ENCODE measurements at places on chromosomes 5 and 9.

DNA sequence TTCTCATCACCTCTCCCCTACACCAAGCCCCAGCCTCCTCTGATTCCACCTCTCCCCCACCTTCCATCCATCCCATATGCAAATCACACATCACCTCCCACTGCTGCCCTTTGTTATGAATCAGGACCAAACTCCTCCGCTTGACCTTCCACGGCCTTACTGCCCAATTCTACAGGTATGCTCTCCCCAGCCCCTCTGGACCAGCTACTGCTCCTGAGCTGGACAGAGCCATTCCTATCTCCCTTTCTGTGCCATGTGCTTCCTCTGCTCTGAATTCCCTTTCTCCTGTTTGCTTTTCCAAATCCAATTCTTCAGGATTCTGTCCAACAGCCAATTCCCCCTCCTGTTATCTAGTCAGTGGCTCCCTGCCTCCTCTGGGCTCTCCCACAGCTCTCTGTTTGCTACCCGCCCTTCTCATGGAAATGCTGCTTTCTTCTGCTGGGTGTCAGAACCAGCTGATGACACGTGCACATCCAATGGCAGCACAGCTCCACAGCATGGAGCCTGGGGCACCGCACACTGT is 8.3 kb downstream of the FABP6 start:
- H3K27ac ChIP-seq: no peak overlapping the region
- H3K4me1 ChIP-seq: peaks cover 7% of the 10 kb centered on the region
- H3K27me3 ChIP-seq: no peaks in the 10 kb centered on the region
- peak; percentile 57 for DNase-seq
- no peak overlapping the region for H3K4me3 ChIP-seq

- DNase-seq: no peak
- H3K27ac ChIP-seq: no peak overlapping the region
- no peaks in the 10 kb centered on the region for H3K36me3 ChIP-seq
- no peaks in the 10 kb centered on the region for H3K27me3 ChIP-seq
- H3K4me1 ChIP-seq: peaks cover 3% of the 10 kb centered on the region
Measured at GRCh38 chr5:107123014-107123413, 547.7 kb downstream of the EFNA5 start.

GRCh38 chr5:9361835-9362234 is 184.0 kb downstream of the SEMA5A start:
- no peak overlapping the region for H3K27ac ChIP-seq
- H3K36me3 ChIP-seq: no peaks in the 10 kb centered on the region
- no peak overlapping the region for H3K4me3 ChIP-seq
- peak; percentile 83 for DNase-seq

DNA sequence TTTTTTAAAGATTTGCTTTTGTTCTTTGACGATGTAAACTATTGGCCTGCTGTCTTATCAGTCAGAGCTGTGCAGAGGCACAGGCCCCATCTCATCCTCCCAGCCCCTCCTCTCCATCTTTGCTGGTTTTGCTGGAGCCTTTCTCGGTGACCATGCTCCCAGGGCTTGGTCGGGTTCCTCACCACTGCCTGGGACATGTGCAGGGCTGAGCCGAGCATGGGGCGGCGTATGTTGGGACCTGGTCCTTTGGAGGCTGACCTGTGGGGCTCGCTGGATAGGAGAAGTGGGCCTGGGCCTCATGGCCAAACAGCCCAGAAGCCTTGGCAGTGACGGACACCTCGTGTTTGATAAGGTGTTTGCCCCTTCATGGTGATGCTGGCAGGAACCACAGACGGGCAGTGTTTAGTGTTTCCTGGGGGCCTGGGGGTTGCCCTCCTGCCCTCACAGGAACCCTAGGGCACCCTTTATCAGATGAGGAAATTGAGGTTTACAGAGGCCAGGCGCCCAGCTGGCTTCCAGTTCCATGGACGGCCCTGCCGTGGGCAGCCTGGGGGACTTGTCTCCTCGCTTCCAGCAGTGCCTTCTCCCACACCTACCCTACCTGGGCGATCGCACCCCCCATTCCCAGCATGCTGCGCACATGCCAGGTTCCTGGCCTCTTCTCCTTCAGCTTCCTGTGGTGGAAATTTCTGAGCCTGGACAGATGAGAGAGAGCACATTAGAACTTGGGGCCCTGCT is 27.6 kb downstream of the TRAF2 start:
- no peak overlapping the region for H3K4me3 ChIP-seq
- no peak for DNase-seq
- no peaks in the 10 kb centered on the region for H3K27me3 ChIP-seq
- peaks cover 38% of the 10 kb centered on the region for H3K36me3 ChIP-seq
- no peak overlapping the region for H3K27ac ChIP-seq

DNA sequence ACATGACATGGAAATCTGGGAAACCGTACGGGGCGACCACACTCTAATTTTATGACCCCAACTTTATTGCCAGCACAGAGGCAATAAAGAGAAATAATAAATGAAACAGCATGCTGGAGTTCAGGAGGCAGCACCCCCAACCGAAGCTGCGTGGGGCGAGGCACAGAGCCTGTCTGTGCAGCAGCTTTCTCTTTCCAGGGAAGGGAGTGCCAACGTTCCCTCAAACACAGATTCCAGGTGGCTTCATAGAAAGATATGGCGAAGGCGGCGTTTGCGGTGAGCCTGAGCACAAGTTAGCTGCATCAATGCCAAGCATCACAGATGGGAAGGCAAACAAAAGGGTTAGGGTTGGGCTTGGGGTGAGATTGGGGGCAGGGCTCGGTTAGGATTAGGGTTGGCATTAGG is 114.8 kb downstream of the HSD17B3 start:
- H3K27ac ChIP-seq: no peak overlapping the region
- H3K27me3 ChIP-seq: no peaks in the 10 kb centered on the region
- peaks cover 6% of the 10 kb centered on the region for H3K4me1 ChIP-seq
- no peak for DNase-seq
- H3K36me3 ChIP-seq: no peaks in the 10 kb centered on the region

DNA sequence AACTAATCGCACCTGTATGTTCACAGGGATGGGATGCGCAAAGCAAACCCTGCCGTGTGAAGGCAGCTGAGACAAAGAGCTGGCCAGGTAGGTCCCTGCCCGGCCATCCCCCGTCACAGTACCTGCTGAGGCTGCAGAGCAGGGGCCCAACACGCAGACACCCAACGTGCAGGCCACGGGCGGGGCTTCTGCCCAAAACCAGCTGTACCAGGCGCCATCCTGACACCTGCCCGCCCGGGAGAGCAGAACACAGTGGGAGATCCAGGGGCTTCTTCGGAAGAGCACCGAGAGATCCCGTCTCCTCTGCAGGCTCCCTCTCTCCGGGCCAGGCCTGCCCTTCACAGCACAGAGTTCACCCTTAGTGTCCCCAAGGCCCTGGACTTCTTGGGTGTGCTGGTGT is 28.4 kb downstream of the ABO start:
- no peak overlapping the region for H3K4me3 ChIP-seq
- H3K4me1 ChIP-seq: no peaks in the 10 kb centered on the region
- no peak for DNase-seq
- no peaks in the 10 kb centered on the region for H3K27me3 ChIP-seq

- H3K4me1 ChIP-seq: no peaks in the 10 kb centered on the region
- no peak overlapping the region for H3K4me3 ChIP-seq
- no peak overlapping the region for H3K27ac ChIP-seq
- H3K36me3 ChIP-seq: no peaks in the 10 kb centered on the region
Measured at GRCh38 chr9:27518809-27519208, 5.3 kb upstream of the IFNK start.

GRCh38 chr5:157541447-157542118 is 34.0 kb downstream of the ADAM19 start:
- H3K4me3 ChIP-seq: no peak overlapping the region
- no peak overlapping the region for H3K27ac ChIP-seq
- no peaks in the 10 kb centered on the region for H3K27me3 ChIP-seq
- no peaks in the 10 kb centered on the region for H3K36me3 ChIP-seq

DNA sequence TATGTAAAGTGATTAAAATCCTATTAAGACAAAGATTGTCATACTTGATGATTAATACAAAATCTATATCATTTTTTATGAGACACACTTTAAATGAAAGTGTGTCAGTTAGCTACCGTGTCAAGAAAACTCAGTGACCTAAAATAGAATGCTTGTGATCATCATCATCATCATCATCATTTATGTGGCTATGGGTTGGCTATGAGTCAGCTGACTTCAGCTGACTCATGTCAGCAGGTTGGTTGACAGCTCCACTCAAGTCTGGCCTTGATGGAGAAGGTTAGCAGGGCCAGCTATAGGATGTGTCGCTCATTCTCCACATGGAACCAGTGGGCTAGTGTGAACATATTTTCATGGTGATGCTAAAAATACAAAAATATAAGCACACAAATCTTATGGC is 43.8 kb upstream of the ZNF300 start:
- no peak overlapping the region for H3K27ac ChIP-seq
- no peaks in the 10 kb centered on the region for H3K36me3 ChIP-seq
- no peak for DNase-seq
- no peaks in the 10 kb centered on the region for H3K4me1 ChIP-seq
- H3K27me3 ChIP-seq: no peaks in the 10 kb centered on the region
- no peak overlapping the region for H3K4me3 ChIP-seq

DNA sequence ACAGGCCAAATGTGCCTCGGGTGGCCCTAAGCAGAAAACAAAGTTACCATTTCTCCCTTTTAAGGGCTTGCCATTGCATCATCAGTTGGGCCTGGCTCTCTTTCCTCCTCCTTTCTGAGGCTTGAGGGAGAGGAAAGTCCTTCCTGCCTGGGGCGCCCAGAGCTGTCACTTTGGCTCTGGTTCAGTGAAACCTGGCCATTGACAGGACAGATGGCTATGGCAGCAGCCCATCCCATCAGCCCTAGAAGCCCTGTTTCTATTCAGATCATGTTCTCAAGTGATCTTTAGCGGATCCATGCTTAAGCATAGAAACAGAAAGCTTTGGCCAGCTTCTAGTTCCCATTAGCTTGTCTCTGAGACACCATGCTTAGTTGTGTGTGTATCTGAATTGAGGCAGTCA is 293.4 kb downstream of the YTHDC2 start:
- H3K36me3 ChIP-seq: no peaks in the 10 kb centered on the region
- no peak overlapping the region for H3K27ac ChIP-seq
- H3K4me3 ChIP-seq: no peak overlapping the region
- no peaks in the 10 kb centered on the region for H3K27me3 ChIP-seq

DNA sequence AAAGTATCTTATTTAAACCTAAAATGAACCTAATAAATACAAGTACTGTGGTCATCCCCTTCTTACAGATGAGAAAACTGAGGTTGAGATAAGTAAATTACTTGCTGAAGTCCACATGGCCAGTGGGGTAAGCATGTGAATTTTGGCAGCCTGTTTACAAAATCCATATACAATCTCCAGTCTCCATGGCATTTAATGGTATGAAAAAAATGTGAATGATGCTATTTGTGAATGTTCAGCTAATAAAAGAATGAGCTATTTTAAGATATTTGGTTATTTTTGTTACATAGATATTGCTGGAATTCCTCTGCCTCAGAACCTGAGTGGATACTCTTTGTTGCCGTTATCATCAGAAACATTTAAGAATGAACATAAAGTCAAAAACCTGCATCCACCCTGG is 19.3 kb upstream of the GPR150 start:
- H3K4me3 ChIP-seq: no peak overlapping the region
- H3K36me3 ChIP-seq: no peaks in the 10 kb centered on the region
- H3K4me1 ChIP-seq: no peaks in the 10 kb centered on the region

GRCh38 chr9:122138560-122139268 is 20.9 kb downstream of the NDUFA8 start:
- H3K36me3 ChIP-seq: no peaks in the 10 kb centered on the region
- H3K27me3 ChIP-seq: no peaks in the 10 kb centered on the region
- H3K4me1 ChIP-seq: peaks cover 6% of the 10 kb centered on the region
- no peak for DNase-seq

Measured in iPS DF 6.9 (cell line).